Smooth muscle cell of the pulmonary artery (primary cell): ENCODE measurements at places on chromosomes 3 and 15. TPM values are rescaled to one million over a fixed set of nuclear protein-coding genes. Genes with fewer than 3 reads are reported as not detected.

The ATP2B2 gene
- not detected in 2 replicates for total RNA-seq

The NKTR gene
- total RNA-seq: 43.9 and 48.9 TPM in 2 replicates

The CPEB1 gene
- 9.0 and 14.1 TPM in 2 replicates for total RNA-seq

The PTPN23 gene
- 31.1 and 37.2 TPM in 2 replicates for total RNA-seq

The GOLGA8N gene
- total RNA-seq: 6.8 and 7.1 TPM in 2 replicates

The ACP3 gene
- total RNA-seq: 0.33 TPM in 1 of 2 replicates, not detected in the other

The ROBO2 gene
- total RNA-seq: 0.43 and 1.4 TPM in 2 replicates

The HGD gene
- 0.40 and 1.3 TPM in 2 replicates for total RNA-seq

The SLITRK3 gene
- total RNA-seq: 0.03 TPM in 1 of 2 replicates, not detected in the other

The CORO2B gene
- 24.6 and 32.9 TPM in 2 replicates for total RNA-seq

The MAP2K5 gene
- 11.2 and 11.4 TPM in 2 replicates for total RNA-seq

The TAGLN3 gene
- 0.26 and 3.5 TPM in 2 replicates for total RNA-seq

The DHX30 gene
- 64.3 and 85.6 TPM in 2 replicates for total RNA-seq

The ANKRD34C gene
- total RNA-seq: not detected in 2 replicates

The PLS1 gene
- total RNA-seq: 1.0 and 1.7 TPM in 2 replicates

The KIF7 gene
- 14.3 and 19.9 TPM in 2 replicates for total RNA-seq

The RTP3 gene
- not detected in 2 replicates for total RNA-seq

The C2CD4A gene
- total RNA-seq: 0.36 and 1.4 TPM in 2 replicates

The OCA2 gene
- not detected in 2 replicates for total RNA-seq

The UROC1 gene
- total RNA-seq: not detected in 2 replicates

The GOLGA8T gene
- 0.13 and 0.17 TPM in 2 replicates for total RNA-seq

The POLQ gene
- 1.3 and 2.6 TPM in 2 replicates for total RNA-seq

The STRIT1 gene
- not detected in 2 replicates for total RNA-seq

The HIGD2B gene
- 0.10 TPM in 1 of 2 replicates, not detected in the other for total RNA-seq

The ATP10A gene
- 14.9 and 16.4 TPM in 2 replicates for total RNA-seq

The MAP6D1 gene
- total RNA-seq: 2.3 and 3.1 TPM in 2 replicates

The TRAT1 gene
- total RNA-seq: not detected in 2 replicates

The MEX3B gene
- 7.2 and 11.9 TPM in 2 replicates for total RNA-seq

The SLC38A3 gene
- total RNA-seq: not detected in 2 replicates

The CNTN4 gene
- under 0.01 TPM in 1 of 2 replicates, not detected in the other for total RNA-seq

The HMG20A gene
- total RNA-seq: 28.2 and 31.1 TPM in 2 replicates

The SPPL2A gene
- 135 and 157 TPM in 2 replicates for total RNA-seq

The IQCF5 gene
- not detected in 2 replicates for total RNA-seq

The ZNF35 gene
- 8.0 and 9.7 TPM in 2 replicates for total RNA-seq
